ENCODE measurements at places on chromosomes 13 and 19. TPM values are rescaled to one million over a fixed set of nuclear protein-coding genes. Genes with fewer than 3 reads are reported as not detected.

DNA sequence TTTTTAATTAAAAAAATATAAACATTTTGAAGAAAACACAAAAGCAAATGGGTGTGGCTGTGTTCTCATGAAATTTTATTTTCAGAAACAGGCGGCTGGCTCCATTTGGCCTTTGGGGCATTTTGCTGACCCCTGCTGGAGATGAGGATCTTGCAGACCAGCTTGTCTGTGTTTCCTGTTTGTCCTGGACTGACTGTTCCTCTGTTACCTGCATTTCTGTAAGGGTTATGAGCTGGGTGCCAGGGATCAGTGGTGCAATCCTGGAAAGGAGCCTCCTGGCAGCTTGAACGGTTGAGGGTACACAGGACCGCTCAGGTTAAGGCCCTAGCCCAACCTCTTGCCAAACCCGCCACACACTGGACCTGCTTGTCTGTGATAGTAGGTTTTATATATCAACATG, 49.9 kb downstream of the ZNF787 start:
- H3K27ac ChIP-seq: no peak overlapping the region
- no peaks in the 10 kb centered on the region for H3K36me3 ChIP-seq
- peak; percentile 39 for DNase-seq
- H3K27me3 ChIP-seq: no peaks in the 10 kb centered on the region

DNA sequence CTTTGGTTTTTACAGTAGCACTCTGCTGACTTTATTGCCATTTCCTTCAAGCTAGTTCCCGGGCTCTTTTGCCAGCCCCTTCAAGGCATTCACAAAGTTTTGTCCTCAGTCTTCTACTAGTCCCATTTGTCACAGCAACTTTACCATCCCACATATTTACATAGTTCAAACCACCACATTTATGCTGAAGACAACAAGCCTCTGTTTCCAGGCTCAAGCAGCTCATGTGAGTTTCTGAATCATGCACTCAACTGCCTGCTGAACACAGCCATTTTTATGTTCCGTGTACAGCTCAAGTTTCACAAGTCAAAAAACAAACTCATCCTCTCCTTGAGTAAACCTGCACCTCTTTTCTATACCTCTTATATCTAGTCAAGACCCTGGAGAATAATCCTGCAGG, 977.0 kb upstream of the SLC10A2 start:
- DNase-seq: no peak
- H3K36me3 ChIP-seq: no peaks in the 10 kb centered on the region
- no peak overlapping the region for H3K4me3 ChIP-seq

DNA sequence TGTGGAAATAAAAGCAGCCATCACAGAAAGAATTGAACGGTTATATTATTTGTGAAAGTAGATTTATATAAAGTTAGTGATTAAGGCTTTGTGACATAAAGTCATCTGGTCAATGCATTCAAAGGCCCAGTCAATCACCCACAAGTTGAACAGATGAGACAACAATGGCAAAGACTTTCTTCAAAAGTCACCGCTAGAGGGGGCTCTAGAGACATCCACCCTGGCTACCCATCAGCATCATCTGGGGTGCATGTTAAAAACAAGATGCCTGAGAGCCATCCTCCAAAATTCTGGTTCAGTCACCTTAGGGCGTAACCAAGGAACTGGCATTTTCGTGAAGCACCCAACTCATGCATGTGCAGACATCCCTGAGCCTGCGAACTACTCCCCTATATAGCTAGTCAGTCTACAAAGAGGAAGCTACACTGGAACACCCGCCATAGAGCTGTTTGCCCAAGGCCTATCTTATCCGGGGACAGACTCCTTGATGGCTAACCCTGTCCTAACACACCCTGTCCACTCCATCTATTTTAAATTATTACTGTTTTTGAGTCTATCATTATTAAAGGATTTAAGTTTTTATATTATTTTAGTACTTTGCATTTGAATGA, 970.5 kb downstream of the UQCRFS1 start:
- no peaks in the 10 kb centered on the region for H3K27me3 ChIP-seq
- H3K4me1 ChIP-seq: no peaks in the 10 kb centered on the region
- no peak overlapping the region for H3K4me3 ChIP-seq
- no peak for DNase-seq
- H3K27ac ChIP-seq: no peak overlapping the region

DNA sequence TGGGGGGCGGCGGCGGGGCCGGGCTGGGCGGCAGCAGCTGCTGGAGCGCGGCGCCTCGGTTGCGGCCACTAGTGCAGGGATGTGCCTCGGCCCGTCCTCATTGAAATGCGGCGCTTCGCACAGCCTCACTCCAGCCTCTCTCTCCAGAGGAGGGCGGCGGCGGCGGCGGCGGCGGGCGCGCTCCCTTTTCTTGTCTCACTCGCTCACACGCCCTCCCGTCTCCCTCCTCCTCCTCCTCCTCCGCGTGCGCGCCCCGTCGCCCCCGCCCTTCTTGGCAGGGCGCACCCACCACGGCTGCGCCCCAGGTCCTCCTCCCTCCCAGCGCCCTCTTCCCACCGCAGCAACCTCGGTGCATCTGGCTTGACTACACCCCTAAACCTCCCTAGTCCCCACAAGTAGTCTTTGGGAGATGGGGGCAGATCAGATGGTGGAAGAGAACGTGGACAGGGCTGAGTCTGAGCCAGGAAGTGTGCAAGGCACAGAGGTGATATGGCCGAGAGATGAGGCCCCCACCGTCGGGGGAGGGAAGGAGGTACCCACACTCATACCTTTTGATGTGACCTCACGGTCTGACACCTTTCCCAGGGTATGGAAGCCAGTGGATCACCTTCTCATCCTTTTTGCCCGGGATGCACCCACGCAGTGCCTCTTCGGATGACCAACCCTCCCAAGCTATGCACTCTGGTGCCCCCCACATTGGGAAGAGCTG, at the start of gene DCLK1:
TSS of gene DCLK1 (minus strand) at position 161 of the 709 bp plus-strand sequence.
- H3K36me3 ChIP-seq: no peaks in the 10 kb centered on the region
- H3K27me3 ChIP-seq: no peaks in the 10 kb centered on the region
- no peak within 1 kb of the TSS for H3K27ac ChIP-seq
- H3K4me1 ChIP-seq: no peaks in the 10 kb centered on the region

GRCh38 chr13:90545070-90545840, 802.2 kb upstream of the MIR17HG start:
- no peaks in the 10 kb centered on the region for H3K36me3 ChIP-seq
- no peak overlapping the region for H3K4me3 ChIP-seq
- H3K27ac ChIP-seq: no peak overlapping the region
- no peak for DNase-seq

DNA sequence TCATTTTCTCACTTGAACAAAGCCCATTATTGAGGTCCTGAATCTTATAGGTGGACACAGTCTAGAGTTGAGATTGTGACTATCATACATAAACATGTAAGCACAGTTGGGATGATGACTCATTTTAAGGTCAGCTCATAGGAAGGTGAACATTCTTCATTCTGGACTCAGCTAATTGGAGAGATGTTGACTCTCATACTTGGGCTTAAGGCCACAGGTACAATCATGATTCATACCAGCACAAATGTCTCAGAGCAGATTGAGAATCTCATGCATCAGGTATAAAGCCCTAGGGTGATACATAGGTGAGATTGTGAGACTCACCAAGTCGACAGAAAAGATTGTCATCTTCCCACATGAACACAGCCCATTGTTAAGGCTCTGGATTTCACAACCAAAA, 62.3 kb upstream of the ZNF724 start:
- H3K27me3 ChIP-seq: no peaks in the 10 kb centered on the region
- H3K36me3 ChIP-seq: no peaks in the 10 kb centered on the region
- no peak overlapping the region for H3K4me3 ChIP-seq
- no peak overlapping the region for H3K27ac ChIP-seq

Gene MISP3
- total RNA-seq: 5.2 TPM

Gene ZNF793
- not detected for total RNA-seq
